ENCODE measurements at places on chromosomes 1 and 21.

GRCh38 chr1:208433086-208433485 lies 188.9 kb upstream of the PLXNA2 start:
- peak; percentile 69 for DNase-seq

DNA sequence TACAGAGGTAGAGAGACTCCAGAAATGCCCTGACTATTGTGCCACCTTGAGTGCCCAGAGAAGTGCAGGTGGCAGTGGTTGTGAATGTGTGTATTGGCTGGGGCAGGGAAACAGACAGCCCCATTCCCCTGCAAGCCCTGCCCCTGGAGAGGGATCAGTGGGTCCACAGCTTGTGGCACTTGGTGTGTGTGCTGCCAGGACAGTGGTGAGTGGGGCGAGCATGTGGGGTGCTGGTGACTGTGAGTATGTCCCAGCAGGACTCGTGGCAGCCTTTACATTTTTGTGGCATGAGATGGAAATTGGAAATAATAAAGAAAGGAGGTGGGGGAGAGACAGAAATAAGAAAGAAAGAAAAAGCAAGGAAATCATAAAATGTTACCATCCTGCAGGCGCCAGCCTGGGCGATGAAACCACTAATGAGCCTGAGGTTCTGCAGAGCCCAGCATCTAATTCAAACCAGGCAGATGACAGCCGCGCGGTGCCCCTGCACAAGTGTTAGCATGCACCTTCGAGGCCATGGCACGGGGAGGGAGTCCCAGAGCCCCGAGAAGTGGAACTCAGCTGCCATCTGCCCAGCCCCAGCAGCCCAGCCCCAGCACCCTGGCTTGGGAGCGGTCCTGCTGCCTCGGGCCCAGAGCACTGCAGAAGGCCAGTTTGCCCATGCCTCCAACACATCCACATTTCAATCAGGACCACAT lies 49.1 kb upstream of the ZBTB40 start:
- DNase-seq: peak; percentile 39

- DNase-seq: peak; percentile 53
Measured at GRCh38 chr1:31605908-31606427, 11.5 kb upstream of the HCRTR1 start.

DNA sequence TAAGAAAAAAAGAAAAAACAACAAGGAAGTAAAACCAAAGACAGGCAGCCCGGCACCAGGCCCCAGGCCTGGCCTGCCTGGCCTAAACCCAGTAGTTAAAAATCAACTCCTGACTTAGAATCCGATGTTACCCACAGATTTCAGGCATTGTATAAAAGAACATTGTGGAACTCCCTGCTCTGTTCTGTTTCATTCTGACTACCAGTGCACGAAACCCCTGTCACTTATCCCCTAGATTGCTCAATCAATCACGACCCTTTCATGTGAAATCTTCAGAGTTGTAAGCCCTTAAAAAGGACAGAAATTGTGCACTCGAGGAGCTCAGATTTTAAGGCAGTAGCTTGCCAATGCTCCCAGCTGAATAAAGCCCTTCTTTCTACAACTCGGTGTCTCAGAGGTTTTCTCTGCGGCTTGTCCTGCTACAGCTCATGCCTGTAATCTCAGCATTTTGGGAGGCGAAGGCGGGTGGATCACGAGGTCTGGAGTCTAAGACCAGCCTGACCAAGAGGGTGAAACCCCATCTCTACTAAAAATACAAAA lies 15.6 kb upstream of the MYOCOS start:
- no peak for DNase-seq

- DNase-seq: no peak
Measured at GRCh38 chr1:113692342-113692741, 66.9 kb downstream of the PHTF1 start.

- no peak for DNase-seq
Measured at GRCh38 chr1:89903550-89903949, 82.7 kb downstream of the LRRC8D start.

DNA sequence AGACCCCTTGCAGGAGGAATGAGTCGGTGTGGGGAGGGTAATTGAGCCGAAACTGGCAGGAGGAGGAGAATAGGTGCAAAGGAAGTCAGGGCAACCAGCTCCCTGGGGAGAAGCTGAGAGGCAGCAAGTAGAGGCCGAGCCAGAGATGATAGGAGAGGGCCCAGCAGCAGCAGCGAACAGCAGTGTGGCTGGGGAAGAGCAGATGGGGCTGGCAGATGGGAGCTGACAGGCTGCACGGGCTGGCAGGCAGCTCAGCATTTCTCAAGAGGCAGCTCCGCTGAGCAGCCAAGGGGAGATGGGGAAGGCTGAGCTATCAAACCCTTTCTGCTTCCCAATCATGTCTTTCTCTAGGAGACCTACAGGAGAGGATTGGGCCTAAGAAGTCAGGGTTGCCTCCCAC lies 158.2 kb downstream of the TRIM33 start:
- DNase-seq: no peak

- no peak for DNase-seq
Measured at GRCh38 chr1:63703701-63704107, 70.1 kb upstream of the ROR1 start.

DNA sequence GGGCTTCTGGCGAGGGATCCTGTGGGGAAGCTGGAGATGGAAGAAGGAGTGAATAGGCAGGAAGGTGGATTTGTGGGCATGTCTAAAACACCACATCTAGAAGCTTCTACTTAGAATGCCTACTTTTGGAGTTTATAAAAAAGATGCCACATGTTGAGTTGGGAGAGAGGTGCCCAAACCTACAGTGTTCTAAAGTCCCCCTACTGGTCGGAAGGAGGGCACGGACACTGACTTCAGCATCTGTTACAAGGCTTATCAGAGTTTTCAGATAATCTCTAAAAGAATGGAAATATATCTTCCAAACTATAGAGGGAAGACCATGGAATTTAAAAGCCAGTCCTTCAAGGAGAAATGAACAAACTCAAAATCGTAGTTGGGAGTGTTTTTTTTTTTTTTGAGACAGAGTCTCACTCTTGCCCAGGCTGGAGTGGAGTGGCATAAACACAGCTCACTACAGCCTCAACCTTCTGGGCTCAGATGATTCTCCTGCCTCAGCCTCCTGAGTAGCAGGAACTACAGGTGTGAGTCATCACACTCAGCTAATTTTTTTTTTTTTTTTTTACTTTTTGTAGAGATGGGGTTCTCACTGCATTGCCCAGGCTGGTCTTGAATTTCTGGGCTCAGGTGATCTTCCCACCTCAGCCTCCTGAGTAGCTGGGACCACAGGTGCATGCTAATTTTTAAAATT lies 14.8 kb downstream of the IBA57 start:
- DNase-seq: no peak
